Activated CD4-positive, alpha-beta memory T cell treated with anti-CD3 and anti-CD28 coated beads, Interleukin-2, amount 10 ng/mL, durations not matched to agents 7 days and 5 days (primary cell): ENCODE measurements at places on chromosomes 3 and 15. TPM values are rescaled to one million over a fixed set of nuclear protein-coding genes. Genes with fewer than 3 reads are reported as not detected.

Gene ARHGAP31
- total RNA-seq = 3.7 TPM

Gene GABRR3
- not detected for total RNA-seq

Gene PLA2G4B
- total RNA-seq = 6.0 TPM

Gene CLRN1
- total RNA-seq = not detected

Gene MRAS
- not detected for total RNA-seq

Gene TP63
- 1.7 TPM for total RNA-seq

Gene DZIP1L
- not detected for total RNA-seq

Gene MEGF11
- not detected for total RNA-seq

Gene MORC1
- not detected for total RNA-seq

Gene UROC1
- not detected for total RNA-seq

Gene CTXND1
- total RNA-seq = not detected

Gene PLA2G4E
- total RNA-seq = not detected

Gene TLR9
- 0.83 TPM for total RNA-seq

Gene GPR149
- total RNA-seq = not detected

Gene RAD51
- 50.9 TPM for total RNA-seq

Gene SERINC4
- total RNA-seq = 0.15 TPM

Gene FOXB1
- total RNA-seq = 3.7 TPM

Gene CALML4
- total RNA-seq = 13.1 TPM

Gene SLC38A3
- total RNA-seq = not detected

Gene GPR15
- 111 TPM for total RNA-seq

Gene TMEM158
- not detected for total RNA-seq

Gene FGF12
- not detected for total RNA-seq

Gene CACNA2D2
- total RNA-seq = 0.55 TPM

Gene ADAMTS17
- 0.68 TPM for total RNA-seq

Gene PYGO1
- not detected for total RNA-seq

Gene KIF15
- total RNA-seq = 52.5 TPM

Gene ABHD17C
- 4.0 TPM for total RNA-seq

Gene EPM2AIP1
- 28.1 TPM for total RNA-seq

Gene ERICH6
- total RNA-seq = 0.38 TPM

Gene ARL14
- total RNA-seq = not detected

Gene TRAT1
- total RNA-seq = 162 TPM

Gene RLBP1
- total RNA-seq = not detected

Gene RMDN3
- 28.4 TPM for total RNA-seq

Gene CLPX
- total RNA-seq = 57.8 TPM
